Right renal cortex interstitium (tissue), 3 donors: ENCODE measurements at places on chromosomes 2 and 18. TPM values are rescaled to one million over a fixed set of nuclear protein-coding genes. Genes with fewer than 3 reads are reported as not detected.

Gene PSMA8
- polyA plus RNA-seq: not detected

Gene C2orf81
- 5.7 TPM for polyA plus RNA-seq

DNA sequence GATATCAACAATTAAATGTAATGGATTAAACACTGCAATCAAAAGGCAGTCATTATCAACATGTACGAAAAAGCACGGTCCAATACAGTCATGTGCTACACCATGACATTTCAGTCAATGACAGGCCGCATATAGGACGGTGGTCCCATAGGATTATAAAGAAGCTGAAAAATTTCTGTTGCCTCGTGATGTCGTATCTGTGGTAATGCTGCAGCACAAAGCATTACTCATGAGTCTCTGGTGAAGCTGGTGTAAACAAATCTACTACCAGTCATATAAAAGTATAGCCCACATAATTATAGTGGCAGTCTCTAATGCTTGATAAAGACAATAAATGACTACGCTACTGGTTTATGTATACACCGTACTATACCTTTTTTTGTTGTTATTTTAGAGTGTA lies 58.4 kb downstream of the RABL2A start:
- no peak for DNase-seq

DNA sequence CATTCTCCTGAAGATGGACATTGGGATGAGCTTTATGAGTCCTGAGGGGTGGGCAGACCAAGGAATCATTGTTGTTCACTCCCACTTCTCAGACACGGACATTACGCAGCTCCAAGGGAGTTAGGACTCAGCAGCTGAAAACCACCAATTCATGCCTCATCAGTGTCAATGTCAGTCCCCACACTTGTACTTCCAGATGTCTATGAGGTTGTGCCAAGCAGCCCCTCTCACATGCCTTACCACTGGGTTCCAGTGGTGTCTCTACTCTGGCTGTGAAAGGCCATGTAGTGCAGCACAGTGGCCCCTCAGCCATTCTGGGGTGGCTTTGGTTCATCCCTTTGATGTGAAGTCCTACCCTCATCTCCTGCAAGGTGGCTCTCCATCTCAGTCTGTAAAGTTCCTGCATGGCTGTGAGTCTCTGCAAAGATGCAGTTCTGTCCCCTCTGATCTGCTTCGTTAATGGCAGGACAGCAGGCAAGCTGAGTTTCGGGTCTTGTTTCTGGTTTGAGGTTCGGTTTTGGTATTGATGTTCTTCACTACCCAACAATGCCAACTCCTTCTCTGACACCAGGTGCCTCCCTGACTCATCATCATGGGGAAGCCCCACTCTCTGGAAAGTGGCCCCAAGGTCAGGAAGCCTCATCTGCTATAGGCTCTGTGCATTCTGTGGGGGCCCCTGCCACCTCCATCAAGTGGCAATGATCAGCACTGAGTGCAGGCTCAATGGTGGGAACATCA lies 14.0 kb upstream of the COL6A3 start:
- no peak for DNase-seq

- no peak for DNase-seq
Observed at GRCh38 chr2:5125017-5125730, 567.0 kb upstream of the SOX11 start.

DNA sequence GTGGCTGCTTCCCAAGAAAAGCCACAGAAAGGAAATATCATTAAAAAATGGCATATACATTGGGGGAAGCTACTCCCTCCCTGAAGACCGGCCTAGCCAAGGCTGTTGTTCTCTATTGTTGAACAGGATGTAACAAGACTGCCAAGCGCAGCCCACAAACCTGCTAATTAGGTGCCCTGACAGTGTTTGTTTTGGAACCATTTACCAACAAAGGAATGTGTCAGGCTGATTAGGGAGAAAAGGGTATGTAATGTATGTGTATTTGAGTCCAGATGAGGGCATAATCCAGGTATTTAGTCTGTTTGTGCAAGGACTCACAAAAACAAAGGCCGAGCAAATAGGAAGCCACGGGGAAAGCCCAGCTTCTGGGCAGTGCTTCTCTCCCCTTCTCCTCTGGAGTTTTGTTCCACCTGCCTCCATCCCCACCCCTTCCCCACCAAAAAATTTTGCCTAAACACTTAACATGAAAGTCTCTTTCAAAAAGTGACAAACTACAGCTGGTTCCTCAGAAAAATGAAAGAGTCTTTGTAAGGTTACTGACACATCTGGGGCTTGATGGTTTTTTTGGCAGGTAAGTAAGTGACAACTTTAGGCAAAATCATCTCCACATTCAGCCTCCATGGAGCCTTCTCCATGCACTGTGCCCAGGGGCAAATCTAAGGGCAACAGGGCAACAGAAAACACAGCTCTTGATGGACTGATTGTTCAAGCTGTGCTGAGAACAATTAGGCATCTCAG lies 78.3 kb upstream of the FZD5 start:
- no peak for DNase-seq

- DNase-seq: no peak
Observed at GRCh38 chr2:175786471-175787124, 215.5 kb downstream of the LNPK start.

- DNase-seq: no peak
Observed at GRCh38 chr2:57821088-57821487, 225.5 kb upstream of the VRK2 start.

DNA sequence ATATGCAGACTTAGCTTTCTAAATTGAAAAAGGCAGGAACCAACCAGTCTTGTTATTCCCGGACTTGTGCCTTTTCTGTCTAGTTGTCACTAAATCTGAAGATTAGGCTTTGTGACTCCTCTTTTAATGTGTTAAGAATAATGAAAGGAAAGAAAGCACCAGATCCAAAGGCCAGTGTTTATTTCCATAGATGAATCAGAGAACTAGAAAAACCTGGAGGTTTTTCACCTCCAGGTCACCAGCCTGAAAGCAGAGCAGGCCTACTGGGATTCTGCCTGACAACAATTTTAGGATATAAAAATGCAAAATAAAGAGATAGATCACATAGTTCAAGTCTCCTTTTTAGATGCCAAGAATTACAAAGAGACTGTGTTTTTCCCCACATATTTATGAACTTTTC lies 160.4 kb downstream of the GULP1 start:
- DNase-seq: no peak

- no peak for DNase-seq
Observed at GRCh38 chr2:218477247-218477646, 58.3 kb downstream of the VIL1 start.

DNA sequence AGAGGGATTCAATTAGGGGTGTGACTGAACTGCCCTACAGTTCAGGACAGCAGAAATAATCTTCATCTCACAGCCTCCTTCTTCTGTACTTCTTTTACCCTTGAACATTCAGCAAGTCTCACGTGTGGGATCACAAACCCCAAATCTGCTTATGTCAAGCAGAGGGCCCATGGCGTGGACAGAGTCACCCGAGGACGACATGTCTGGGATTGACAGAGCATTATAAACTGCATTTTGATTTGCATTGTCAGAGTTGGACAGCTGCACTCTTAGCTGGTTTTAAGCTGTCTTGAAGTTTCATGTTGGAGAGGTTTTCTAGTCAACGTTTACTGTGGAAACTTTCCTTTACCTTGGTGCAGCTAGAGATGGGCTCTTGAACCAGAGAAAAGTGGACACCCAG lies 26.4 kb downstream of the MGAT5 start:
- DNase-seq: no peak
